Pancreas (tissue), 10 donors: ENCODE measurements at places on chromosomes 5 and 9.

DNA sequence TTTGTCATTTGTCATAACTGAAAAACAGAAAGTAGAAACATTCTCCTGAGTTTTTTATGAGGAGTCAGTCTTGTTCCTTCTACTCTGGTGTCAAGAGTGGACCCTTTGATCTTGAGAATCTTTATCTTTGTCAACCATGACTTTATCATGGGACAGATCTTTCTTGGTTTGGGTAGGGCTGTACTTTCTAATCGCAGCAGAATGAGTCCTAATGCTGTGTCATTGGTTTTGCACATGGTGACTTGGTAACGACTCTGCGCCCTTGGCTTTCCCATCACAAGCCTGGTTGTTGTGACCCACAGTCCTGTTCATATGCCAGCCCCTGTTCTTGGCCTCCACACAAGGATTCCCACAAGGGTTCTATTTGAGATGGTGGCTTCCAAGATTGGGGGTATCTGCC lies 45.6 kb downstream of the AOPEP start:
- DNase-seq: no peak

GRCh38 chr9:121735065-121735792 lies 83.8 kb downstream of the DAB2IP start:
- no peak for DNase-seq

GRCh38 chr9:89497257-89497963 lies 503 bp downstream of the SEMA4D start:
- DNase-seq: no peak

- peak; percentile 81 for DNase-seq
These were observed 3.1 kb downstream of the RNF44 start for GRCh38 chr5:176533894-176534611.

- no peak for DNase-seq
These were observed 20.8 kb upstream of the SLC44A1 start for GRCh38 chr9:105223544-105224140.

- DNase-seq: no peak
These were observed 412.5 kb upstream of the POU5F2 start for GRCh38 chr5:94153736-94154450.

DNA sequence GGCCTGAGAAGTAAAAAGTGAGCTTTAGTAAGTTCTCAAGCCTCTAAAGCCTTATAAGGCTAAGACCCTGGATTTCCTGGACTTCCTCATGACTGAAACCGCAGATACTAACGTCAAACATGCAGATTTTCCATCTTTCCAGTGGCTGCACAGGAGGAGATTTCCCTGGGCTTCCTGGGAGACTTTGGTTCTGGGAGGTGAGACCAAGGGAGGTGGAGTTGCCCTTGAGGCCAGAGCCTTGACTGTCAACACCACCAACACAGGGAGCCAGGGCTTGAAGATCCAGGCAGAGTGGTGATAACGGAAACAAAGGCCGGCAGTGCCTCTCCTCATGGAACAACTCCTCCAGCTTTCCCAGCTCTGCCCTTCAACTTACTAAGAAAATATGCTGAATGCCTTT lies 144.7 kb upstream of the LRRTM2 start:
- DNase-seq: no peak

- DNase-seq: no peak
These were observed 132.8 kb downstream of the ZNF354C start for GRCh38 chr5:179192891-179193470.

DNA sequence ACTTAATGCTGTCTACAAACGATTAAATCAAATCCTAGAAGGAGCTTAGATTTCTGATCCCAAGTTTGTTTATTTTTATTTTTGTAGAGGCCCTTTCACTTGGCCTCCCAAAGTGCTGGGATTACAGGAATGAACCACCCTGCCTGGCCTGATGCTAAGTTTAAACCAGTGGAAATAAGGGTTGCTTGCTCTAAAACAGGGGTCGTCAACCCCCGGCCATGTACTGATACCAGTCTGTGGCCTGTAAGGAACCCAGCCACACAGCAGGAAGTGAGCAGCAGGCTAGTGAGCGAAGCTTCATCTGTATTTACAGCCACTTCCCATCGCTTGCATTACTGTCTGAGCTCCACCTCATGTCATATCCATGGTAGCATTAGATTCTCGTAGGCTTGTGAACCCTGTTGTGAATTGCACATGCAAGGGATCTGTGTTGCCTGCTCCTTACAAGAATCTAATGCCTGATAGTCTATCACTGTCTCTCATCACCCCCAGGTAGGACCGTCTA lies 11.4 kb downstream of the TTC1 start:
- DNase-seq: no peak

DNA sequence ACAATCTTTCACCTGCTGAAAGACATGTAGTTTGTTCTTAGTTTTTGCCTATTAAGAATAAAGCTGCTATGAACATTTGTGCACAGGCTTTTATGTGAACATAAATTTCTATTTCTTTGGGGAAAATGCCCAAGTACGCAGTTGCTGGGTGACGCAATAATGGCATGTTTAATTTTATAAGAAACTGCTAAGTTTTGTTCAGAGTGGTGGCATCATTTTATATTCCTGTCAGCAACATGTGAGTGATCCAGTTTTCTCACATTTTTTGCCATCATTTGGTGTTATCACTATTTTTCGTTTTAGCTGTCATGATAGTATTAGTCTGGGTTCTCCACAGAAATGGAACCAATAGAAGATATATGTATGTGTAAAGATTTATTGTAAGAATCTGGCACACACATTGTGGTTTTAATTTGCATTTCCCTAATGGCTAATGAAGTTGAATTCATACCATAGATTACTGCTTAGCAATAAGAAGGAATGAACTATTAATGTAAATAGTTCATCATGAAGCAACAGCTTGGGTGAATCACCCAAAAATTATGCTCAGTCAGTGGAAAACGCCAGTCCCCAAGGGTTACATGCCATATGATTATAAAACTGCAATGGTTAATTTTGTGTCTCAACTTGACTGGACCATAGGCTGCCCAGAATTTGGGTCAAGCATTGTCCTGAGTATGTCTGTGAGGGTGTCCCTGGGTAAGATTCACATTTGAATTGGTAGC lies 358.6 kb downstream of the MSX2 start:
- DNase-seq: no peak

DNA sequence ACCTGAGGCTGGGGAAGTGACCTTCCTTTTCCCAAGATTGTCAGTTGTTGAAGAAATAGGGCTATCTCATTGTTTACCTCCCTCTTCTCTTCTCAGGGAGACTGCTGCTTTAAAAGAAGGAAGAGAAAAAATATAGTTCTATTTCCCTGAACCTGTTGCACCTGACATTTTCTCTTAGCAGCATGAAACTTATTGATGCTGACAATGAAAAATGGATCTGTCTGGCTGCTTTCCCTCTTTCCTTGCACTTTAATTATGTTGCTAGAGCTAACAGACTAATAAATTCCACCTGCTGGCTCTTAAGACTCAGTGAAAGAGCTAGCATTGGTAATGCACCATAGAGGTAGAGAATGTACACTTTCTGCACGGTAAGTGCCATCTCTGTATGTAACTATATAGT lies 6.2 kb upstream of the CKMT2 start:
- no peak for DNase-seq

GRCh38 chr5:103424453-103425205 lies 138.0 kb downstream of the NUDT12 start:
- DNase-seq: no peak
